ENCODE measurements at places on chromosomes 11 and 22. TPM values are rescaled to one million over a fixed set of nuclear protein-coding genes. Genes with fewer than 3 reads are reported as not detected.

DNA sequence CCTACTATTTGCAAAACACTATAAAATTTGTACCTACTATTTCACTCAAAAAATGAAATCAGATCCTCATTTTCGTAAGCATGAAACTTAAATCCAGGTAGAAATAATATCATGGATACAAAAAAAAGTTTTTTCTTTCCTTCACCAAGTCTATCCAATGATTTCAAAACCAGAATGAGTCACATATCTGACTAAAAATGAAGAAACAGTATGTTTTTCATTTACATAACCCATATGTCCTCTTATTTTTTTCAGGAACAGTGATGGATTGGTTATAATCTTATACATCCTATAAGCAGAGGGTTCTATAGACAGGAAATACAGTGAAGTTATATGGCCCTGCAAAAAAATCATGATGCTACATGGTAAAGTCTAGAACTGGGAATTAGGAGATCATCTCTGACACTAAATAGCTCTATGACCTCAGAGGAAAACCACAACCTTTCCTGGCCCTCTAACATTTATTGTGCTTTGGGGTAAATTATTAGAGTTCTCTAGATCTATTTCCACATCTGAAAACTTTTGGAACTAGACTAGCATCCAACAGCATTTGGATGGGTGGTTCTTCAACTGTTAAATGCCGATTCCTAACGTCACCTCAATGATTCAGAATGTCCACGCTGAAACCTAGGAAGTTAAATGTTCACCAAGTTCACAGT is 10.9 kb downstream of the MTMR2 start:
- DNase-seq, result no peak

GRCh38 chr11:48154151-48154550 is 62.5 kb upstream of the OR4B1 start:
- DNase-seq, result no peak

Gene MYEOV
- total RNA-seq, result 5.9 TPM

DNA sequence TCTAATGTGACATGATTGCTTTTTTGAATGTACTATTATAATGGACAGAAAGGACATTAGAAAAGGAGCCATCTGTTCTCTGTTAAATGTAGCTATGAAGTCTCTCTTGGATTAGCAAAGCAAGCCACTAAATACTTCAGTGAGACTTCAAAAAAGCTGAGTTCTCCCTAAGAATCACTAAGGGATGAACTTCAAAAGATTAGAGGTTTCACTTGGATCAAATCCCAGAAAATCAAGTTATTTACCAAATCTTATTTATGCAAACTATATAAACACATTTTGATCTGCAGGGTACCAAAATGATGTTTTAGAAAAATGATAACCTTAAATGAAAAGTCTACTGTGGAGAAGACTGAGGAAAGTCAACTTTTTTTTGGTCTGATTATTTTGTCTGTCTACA is 82.1 kb upstream of the MTMR2 start:
- no peak for DNase-seq

DNA sequence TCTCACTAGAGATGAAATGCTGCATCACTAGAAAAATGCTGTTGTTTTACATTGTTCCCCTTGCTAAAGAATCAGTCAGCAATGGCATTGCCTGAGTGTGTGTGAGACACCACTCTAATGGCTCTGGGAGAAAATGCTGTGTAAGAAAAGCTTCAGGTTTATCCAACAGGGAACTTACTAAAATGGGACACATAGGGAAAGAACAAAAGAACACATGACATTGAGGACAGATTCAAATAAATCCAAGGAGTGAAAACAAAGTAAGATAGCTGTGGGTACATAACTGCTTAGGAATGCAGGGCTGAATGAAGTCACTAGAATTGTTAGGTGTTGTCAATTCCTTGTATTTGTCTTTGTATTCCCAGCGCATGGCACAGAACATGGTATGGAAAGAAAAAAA is 24.2 kb downstream of the BLID start:
- DNase-seq, result no peak

GRCh38 chr11:43396617-43397016 is 37.9 kb downstream of the TTC17 start:
- no peak for DNase-seq

Gene NKAPD1
- 16.7 TPM for total RNA-seq

Gene ENTHD1
- total RNA-seq, result 0.42 TPM

Gene CNIH2
- total RNA-seq, result not detected

Gene PNPLA3
- total RNA-seq, result 0.78 TPM

DNA sequence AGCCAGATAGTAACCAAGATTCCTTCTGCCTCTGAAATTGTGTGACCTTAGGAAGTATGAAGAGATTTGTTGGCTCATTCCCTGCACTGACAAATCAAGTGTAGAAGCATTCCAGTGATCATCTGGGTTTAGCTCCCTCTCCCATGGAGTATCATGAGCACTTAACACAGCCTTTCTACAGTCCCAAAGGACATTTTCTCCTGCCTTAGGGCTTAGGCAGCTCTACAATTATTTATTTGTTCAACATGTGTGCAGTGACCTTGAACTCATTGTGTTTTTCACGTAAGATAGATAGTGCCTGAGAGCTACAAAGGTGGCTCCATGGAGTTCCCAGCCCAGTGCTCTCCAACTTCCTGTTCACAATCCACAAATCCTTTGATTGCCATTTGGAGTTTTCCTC is 94.8 kb upstream of the FAT3 start:
- DNase-seq, result no peak

- no peak for DNase-seq
Observed at GRCh38 chr22:49772692-49773091, 55.0 kb downstream of the BRD1 start.

Gene UCP3
- 7.5 TPM for total RNA-seq

Gene HORMAD2
- not detected for total RNA-seq

DNA sequence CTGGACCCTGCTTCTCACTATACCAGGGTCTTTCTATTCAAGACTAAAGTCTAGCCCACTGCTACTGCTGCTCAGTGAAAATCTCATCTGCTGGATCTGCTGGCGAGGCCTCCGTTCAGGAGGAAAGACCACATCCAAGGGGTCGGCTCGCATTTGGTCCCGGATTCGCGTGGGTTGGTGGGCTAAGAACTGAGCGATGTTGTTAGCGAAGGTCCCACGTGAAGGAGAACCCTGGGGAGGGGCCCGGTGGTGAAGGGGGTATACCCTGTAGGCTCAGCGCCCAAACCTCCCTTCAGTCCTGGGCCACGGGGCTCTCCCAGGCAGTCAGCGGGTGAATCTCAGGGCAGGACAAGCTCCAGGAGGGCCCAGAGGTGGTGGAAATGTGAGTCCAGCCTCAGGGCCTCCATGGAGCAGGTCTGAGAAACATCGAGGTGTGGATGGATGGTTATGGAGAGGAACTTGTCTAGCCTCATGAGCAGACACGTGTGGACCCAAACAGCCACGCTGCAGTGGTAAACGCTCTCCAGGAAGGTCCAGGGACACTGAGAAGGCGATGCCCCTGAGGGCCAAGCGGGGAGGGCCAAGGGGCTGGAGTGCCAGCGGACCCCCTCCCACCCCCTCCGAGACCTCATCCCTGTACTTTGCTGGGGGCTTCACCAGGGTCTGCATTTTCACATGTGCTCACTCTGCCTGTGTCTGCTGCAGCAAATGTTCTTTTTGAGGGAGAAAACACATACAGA is 152.3 kb downstream of the CTTN start:
- DNase-seq, result no peak

- DNase-seq, result no peak
Observed at GRCh38 chr11:63862923-63863322, 24.0 kb downstream of the MARK2 start.

DNA sequence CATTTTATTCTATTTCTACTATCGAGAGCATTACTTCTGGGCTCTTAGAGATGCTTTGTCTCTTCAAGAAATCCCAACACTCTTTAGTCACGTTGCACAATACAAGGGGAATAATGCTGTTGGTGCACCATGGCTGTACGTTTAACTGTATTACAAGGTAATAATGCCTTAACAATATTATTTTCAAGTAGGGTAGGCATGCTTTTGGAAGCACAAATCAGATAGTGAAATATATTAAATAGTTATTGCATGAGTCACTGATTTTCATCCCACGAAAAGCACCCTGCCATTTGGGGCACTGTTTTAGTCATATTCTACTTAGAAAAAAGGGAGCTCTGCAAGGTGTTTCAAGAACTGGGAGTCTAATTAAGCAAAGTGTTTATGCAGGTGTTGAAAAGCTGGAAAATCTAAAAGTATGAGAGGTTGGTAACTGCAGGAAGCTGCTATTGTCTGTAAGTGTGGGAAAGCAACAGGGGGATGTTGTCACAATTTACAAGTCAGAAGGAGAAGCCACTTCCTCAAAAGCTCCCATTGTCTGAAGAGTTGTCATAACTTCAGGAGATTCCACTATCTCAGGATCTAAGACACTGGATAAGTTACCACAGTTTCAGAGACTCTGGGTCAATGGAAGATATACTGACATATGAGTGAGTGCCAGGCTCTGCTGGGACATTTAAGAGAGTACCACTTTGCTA is 218.2 kb downstream of the JRKL start:
- DNase-seq, result no peak

DNA sequence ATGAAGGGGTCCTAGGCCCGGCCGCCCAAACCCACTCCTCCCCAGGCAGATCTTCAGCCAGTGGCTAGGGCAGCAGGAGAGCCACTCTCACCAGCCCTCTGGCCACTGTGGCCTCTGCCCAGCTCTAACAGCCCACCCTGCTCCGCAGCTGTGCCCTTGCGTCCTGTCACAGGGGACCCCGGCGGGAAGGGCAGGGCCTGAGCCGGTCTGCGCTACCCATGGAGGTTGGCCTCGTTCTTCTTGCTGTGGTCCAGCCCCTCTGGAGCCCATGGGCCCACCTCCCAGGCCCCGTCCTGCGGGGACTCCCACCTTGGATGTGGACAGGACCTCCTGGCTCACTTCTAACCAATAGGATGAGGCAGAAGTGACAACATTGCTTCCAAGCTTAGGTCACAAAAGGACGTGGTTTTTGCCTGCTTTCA is 38.3 kb upstream of the TH start:
- DNase-seq, result no peak

- no peak for DNase-seq
Observed at GRCh38 chr22:34781681-34782080, 284.3 kb upstream of the ISX start.

DNA sequence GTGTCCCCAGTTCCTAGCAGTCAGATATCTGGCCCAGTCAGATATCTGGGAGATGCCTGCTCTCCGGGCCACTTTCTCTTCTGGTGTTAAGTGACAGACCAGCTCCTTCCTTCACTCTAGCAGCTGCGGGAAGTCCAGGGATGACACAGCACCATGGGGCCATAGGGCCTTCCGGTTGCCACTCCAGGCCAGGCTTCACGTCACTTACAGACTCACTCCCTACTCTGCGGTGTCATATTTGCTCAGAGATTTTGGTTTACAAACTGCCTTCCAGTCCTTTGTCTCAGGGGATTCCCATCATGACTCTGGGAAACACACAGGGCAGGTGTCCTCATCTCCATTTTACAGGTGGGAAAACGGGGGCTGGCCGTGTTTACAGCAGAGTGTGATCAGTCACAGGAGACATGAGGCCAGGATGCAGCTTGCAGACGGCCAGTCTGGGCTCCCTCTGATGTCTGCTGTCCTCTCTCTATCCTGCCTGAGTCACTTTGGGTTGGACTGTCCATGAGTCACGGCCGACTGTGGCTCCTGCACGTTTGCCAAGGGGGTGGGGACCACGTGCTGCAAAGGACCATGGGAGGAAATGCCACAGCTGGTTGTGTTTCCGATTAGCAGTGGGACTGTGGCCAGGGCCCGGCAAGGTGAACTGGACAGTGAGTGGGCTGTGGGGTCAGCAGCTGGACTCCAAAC is 8.2 kb upstream of the TBC1D22A start:
- DNase-seq, result peak; percentile 83

- DNase-seq, result no peak
Observed at GRCh38 chr11:8814209-8814922, 96.6 kb upstream of the AKIP1 start.

GRCh38 chr11:35144136-35144741 is 5.3 kb downstream of the CD44 start:
- DNase-seq, result no peak

- no peak for DNase-seq
Observed at GRCh38 chr11:57214494-57214893, 22.6 kb downstream of the APLNR start.

DNA sequence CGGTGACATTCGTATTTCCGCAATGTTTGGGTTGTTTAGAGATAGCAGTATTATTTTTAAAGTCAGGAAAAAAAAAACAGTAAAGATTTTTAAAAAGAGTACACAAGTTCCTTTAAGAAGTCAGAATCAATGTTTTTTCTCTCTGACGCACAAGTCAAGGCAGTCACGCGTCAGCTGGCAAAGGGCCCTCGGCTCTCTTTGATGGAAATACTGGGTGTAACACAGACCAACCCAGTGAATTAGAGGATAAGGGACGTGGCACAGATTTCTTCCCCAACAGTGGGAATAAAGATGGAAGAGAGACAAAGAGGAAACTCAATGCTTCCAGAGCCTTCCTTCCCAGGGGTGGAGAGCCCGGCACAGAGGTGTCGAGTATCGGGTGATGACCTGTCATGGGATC is 13.4 kb downstream of the ASCC2 start:
- DNase-seq, result peak; percentile 71

DNA sequence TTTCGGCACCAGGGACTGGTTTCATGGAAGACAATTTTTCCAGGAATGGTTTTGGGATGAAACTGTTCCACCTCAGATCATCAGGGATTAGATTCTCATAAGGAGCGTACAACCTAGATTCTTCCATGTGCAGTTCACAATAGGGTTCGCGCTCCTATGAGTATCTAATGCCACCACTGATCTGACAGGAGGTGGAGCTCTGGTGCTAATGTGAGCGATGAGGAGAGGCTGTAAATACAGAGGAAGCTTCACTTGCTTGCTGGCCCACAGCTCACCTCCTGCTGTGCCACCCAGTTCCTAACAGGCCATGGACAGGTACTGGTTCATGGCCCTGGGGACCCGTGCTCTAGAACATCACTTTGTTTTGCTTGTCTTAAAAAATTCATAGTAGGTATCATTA is 41.8 kb upstream of the AMPD3 start:
- no peak for DNase-seq

DNA sequence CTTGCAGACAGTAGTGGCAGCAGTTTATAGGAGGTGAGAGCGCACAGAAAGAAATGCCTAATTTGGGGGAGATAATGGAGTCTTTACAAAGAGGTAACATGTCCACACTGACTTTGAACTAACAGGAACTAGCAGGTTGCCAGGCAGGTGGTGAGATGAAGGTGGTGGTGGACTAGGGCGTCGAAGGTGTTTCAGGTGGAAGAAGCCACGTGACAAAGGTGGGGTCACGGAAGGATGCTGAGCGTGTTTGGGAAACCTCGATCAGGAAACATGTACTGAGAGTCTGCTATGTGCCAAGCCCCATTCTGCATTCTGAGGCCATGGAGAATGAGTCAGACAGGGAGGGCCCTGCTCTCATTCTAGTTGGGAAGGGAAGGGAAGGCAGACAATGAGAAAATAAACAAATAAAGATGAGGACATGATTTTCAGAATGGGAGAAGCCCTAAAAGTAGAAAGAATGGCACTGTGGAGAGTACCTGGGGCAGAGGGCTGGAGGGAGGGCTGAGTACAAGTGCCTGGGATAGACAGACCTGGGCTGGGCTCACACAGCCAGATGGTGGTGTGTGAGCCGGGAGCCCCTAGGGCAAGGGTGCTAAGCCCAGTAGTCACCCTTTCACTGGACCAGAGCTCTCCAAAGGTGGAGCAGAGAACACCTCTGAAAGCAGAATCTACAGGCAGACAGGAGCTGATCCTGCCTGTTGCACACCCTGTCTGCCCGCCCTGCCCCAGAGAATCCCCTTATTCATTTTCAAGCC is 16.2 kb upstream of the NNMT start:
- DNase-seq, result no peak
